Stomach (tissue), 19 donors: ENCODE measurements at places on chromosomes 1 and 21. TPM values are rescaled to one million over a fixed set of nuclear protein-coding genes. Genes with fewer than 3 reads are reported as not detected.

DNA sequence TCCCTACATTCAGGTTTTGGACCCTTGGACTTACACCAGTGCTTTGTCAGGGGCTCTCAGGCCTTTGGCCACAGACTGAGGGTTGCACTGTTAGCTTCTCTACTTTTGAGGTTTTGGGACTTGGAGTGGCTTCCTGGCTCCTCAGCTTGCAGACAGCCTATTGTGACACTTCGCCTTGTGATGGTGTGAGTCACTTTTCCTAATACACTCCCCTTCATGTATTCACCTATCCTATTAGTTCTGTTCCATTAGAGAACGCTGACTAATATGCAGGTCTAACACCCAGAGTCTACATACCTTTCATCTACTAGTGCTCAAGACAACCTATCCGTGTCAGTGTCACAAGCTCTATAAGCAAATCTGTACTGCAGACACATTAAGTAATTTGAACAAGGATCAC is 605.3 kb downstream of the KCNT2 start:
- DNase-seq = no peak
- H3K4me1 ChIP-seq = no peaks in the 10 kb centered on the region
- H3K27ac ChIP-seq = no peak overlapping the region
- no peaks in the 10 kb centered on the region for H3K27me3 ChIP-seq
- no peaks in the 10 kb centered on the region for H3K36me3 ChIP-seq

GRCh38 chr21:44466351-44466954 is 11.1 kb downstream of the LRRC3 start:
- H3K4me3 ChIP-seq = no peak overlapping the region
- no peaks in the 10 kb centered on the region for H3K4me1 ChIP-seq
- H3K36me3 ChIP-seq = no peaks in the 10 kb centered on the region
- no peak overlapping the region for H3K27ac ChIP-seq
- DNase-seq = no peak
- H3K27me3 ChIP-seq = no peaks in the 10 kb centered on the region

DNA sequence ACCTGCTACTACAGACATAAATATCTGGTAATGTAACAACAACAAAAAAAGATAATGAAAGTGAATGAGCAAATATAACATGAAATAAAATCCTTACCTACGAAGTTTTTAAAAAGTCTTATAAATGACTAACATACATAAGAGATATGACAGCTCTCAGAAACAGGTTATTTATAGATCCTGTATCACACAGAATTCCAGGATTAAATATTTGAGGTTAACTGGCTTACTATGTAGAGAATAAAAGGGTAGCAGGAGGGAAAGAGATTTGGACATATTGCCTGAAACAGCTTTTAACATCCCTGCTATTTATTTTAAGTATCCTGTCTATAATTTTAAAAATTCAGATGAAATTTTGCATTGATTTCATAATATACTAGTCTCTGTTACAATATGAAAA is 16.3 kb downstream of the MYSM1 start:
- DNase-seq = no peak
- H3K36me3 ChIP-seq = peaks cover 16% of the 10 kb centered on the region
- H3K4me1 ChIP-seq = no peaks in the 10 kb centered on the region

DNA sequence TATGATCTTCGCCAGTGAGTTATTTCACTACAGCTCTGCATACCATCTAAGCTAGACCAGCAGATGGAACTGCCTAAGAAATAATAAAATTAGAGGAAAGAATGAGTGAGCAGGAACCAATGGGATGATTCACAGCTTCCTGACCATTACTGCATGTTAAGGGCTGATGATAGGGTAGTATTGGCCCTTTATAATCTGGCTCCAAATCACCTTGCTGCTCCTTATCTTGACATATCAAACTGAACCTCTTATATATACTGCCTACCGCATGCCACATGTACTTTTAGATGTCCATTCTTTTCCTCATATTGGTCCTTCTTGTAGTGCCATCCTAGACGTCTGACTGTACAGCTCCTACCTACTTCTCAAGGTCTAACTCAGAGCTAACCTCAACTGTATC is 524.4 kb downstream of the DPYD start:
- H3K27me3 ChIP-seq = no peaks in the 10 kb centered on the region
- no peak for DNase-seq
- H3K4me3 ChIP-seq = no peak overlapping the region
- H3K36me3 ChIP-seq = no peaks in the 10 kb centered on the region
- H3K27ac ChIP-seq = no peak overlapping the region

DNA sequence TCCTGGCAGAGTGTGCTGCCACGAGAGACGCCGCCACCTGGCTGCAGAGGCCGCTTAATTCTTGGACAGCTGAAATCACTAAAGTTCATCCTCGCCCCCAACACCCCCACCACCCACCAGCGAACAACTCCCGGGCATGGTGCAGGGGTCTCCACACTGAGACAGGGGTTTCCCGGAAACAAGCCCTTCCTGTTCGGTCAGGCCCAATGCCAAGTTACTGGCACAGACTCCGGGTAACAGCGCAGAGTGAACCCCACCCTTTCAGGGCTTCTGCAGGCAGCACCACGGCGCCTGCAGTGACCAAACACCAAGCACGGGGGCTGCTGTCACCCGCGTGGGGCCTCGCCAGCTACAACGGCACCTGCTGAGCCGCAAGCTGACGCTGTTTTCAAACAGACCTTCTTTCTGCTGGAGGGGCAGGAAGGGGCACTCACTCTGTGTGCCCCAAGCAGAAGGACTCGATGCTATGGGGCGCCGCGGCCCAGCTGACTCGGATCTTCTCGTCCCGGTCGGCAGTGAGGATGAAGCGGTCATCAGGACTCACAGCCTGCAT is 17.4 kb downstream of the WDR4 start:
- no peak overlapping the region for H3K4me3 ChIP-seq
- DNase-seq = no peak
- H3K27ac ChIP-seq = no peak overlapping the region
- H3K4me1 ChIP-seq = peaks cover 20% of the 10 kb centered on the region

DNA sequence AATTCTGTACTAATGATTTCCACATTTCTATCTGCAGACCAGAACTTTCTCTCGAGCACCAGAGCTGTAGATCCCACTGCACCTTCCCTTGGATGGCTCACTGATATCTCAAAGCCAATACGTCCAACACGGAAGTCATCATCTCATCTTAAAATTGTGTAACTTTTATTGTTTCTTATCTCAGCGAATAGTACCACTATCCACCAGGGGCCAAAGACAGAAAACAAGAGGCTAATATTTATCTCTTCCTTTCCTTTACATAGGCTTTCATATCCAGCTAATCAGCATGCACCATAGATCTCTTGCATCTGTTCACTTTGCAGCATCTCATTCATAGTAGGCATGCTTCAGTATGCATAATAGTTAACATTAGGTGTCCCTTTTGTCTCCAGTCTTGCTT is 303.6 kb downstream of the PTPRC start:
- peaks cover 2% of the 10 kb centered on the region for H3K4me1 ChIP-seq
- no peak overlapping the region for H3K27ac ChIP-seq
- no peak overlapping the region for H3K4me3 ChIP-seq
- no peaks in the 10 kb centered on the region for H3K36me3 ChIP-seq

- no peak overlapping the region for H3K4me3 ChIP-seq
- no peaks in the 10 kb centered on the region for H3K4me1 ChIP-seq
- peaks cover 100% of the 10 kb centered on the region for H3K36me3 ChIP-seq
- no peak for DNase-seq
- no peak overlapping the region for H3K27ac ChIP-seq
Observed at GRCh38 chr1:6545276-6546112, 8.8 kb downstream of the NOL9 start.

DNA sequence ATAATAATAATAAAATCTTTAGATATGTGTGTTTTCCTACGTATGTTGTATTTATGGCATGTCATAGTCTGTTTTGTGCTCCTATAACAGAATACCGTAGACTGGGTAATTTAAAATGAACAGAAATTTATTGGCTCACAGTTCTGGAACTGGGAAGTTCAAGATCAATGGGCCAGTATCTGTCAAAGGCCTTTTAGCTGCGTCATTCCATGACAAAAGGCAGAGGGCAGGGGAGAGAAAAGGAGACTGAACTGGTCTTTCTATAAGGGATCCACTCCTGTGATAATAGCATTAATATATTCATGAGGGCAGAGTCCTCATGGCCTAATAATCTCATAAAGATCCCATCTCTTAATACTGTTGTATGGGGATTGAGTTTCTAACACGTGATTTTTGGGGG is 7.1 kb upstream of the SFT2D2 start:
- no peak overlapping the region for H3K4me3 ChIP-seq
- H3K27me3 ChIP-seq = no peaks in the 10 kb centered on the region
- H3K36me3 ChIP-seq = no peaks in the 10 kb centered on the region
- DNase-seq = no peak

GRCh38 chr1:107414550-107414949 is 273.7 kb downstream of the NTNG1 start:
- H3K4me3 ChIP-seq = no peak overlapping the region
- no peak for DNase-seq
- H3K4me1 ChIP-seq = no peaks in the 10 kb centered on the region
- no peaks in the 10 kb centered on the region for H3K27me3 ChIP-seq
- H3K27ac ChIP-seq = no peak overlapping the region

GRCh38 chr1:77900687-77901293 is 12.4 kb downstream of the NEXN start:
- no peak overlapping the region for H3K4me3 ChIP-seq
- no peak for DNase-seq
- no peaks in the 10 kb centered on the region for H3K36me3 ChIP-seq
- H3K27ac ChIP-seq = no peak overlapping the region

GRCh38 chr1:36464605-36465393 is 615 bp upstream of the MRPS15 start:
- H3K27me3 ChIP-seq = no peaks in the 10 kb centered on the region
- peaks cover 25% of the 10 kb centered on the region for H3K36me3 ChIP-seq
- peak overlapping the region; percentile 88 for H3K4me3 ChIP-seq

DNA sequence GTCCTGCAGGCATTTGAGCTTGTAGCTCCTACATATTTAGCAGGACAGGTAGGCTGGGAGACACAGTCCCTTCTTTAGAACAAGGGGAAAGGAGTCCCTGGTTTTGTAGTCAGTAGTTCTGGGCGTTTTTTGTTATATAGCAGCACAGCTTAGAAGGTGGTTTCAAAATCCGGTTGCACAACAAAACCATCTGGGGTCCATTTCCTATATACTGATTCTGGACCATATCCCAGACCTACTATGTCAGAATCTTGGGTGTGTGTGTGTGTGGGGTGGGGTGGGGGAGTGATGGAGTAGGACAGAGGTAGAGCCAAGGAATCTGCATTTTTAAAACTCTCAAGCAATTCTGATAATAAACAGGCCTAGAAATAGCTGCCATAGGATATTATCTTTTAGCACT is 21.6 kb downstream of the METTL13 start:
- H3K4me3 ChIP-seq = no peak overlapping the region
- DNase-seq = no peak
- H3K27ac ChIP-seq = no peak overlapping the region
- H3K4me1 ChIP-seq = peaks cover 7% of the 10 kb centered on the region
- H3K36me3 ChIP-seq = no peaks in the 10 kb centered on the region

DNA sequence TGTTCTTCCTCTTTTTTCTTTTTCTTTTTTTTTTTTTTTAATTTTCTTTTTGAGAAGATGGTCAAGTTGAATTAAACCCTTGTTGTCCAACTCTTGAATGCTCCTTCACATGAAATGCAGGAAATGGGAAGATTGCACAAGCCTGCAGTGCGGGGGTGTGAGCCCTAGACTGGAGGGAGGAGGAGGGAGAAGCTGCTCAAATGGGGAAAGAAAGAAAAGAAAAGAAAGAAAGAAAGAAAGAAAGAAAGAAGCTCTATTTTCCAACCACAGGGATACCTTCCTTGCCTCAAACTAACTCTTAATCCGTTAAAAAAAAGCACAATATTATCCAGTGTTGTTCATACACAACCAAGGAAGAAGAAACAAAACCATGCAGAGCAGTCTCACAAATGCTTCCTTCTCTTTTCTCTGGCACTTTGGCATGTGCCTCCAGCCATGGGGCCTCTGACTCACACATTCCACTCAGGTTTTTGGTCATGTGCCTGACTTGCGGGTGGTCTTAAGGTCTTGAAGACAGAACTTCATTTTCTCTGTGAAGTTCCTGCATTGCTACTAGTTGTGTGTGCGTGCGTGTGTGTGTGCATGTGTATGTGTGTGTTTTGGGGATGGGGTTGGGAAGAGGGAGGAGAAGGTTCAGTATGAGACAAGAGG is 276.1 kb downstream of the RPS6KC1 start:
- no peaks in the 10 kb centered on the region for H3K36me3 ChIP-seq
- peak; percentile 26 for DNase-seq
- no peak overlapping the region for H3K27ac ChIP-seq
- no peaks in the 10 kb centered on the region for H3K4me1 ChIP-seq

- H3K36me3 ChIP-seq = no peaks in the 10 kb centered on the region
- DNase-seq = no peak
- no peak overlapping the region for H3K27ac ChIP-seq
- H3K4me3 ChIP-seq = no peak overlapping the region
- no peaks in the 10 kb centered on the region for H3K4me1 ChIP-seq
Observed at GRCh38 chr21:44450402-44450801, 4.9 kb upstream of the LRRC3 start.

DNA sequence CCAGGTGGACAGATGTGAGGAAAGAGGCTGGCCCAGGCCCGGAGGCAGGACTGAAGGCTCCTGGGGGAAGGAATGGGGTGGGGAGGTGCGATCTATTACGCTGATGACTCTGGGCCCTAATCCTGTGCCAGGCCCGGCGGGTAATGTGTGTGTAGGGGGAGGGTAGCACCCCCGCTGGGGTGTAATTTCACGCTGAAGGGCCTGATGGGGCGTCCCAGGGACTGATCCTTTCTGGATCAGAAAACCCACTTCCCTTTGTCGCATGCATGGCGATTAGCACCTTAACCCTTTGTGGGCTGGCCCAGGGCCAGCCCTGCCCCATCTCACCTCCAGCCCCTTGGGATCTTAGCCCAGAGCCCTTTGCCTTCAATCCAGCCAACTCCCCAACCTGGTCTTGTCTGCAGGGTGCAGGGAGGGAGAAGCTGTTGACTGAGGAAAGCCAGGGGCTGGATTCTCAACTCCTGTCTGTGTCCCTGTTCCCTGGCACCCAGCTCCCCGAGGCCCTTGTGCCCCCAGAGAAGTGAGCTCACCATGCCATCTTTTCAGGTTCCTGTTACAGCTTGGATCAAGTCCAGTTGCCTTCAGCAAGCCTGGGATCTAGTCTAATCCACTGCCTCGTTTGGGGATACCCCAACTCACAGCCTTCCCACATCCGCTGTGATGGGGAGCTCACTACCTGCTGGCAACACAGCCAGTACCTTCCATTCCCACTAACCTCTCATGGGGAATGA is 26.0 kb downstream of the KNCN start:
- H3K4me3 ChIP-seq = no peak overlapping the region
- H3K27me3 ChIP-seq = no peaks in the 10 kb centered on the region
- no peaks in the 10 kb centered on the region for H3K36me3 ChIP-seq
- no peak for DNase-seq

DNA sequence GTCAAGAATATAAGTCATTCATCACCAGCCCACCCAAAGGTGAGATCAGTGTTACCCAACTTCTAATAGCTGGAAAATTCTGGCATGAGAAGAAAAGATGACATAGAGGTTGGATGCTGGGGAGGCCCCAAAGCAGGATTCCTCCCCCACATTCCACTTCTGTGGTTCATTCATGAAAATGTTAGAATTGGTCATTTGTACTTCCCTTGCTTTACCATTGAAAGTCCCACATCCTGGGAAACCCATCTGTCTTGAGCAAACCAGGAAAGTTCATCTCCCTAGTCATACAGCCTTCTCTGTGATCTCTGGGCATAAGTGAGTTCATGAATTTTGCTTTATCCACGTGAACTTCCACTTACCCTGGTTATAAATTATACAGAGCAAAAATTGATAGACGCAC is 66.8 kb downstream of the SERINC2 start:
- no peaks in the 10 kb centered on the region for H3K27me3 ChIP-seq
- no peak overlapping the region for H3K27ac ChIP-seq
- no peak for DNase-seq
- no peaks in the 10 kb centered on the region for H3K36me3 ChIP-seq
- H3K4me1 ChIP-seq = no peaks in the 10 kb centered on the region

Gene CAMK2N1
- 12.7 TPM for total RNA-seq

Gene TMPRSS2
- total RNA-seq = 554 TPM

Gene HCRTR1
- total RNA-seq = not detected

Gene MAGOH
- 46.3 TPM for total RNA-seq

Gene PEX19
- total RNA-seq = 9.3 TPM

Gene PAQR6
- total RNA-seq = not detected

Gene SERPINC1
- not detected for total RNA-seq
